Nephron progenitor cell (in vitro differentiated cells): ENCODE measurements at places on chromosomes 2 and 18.

DNA sequence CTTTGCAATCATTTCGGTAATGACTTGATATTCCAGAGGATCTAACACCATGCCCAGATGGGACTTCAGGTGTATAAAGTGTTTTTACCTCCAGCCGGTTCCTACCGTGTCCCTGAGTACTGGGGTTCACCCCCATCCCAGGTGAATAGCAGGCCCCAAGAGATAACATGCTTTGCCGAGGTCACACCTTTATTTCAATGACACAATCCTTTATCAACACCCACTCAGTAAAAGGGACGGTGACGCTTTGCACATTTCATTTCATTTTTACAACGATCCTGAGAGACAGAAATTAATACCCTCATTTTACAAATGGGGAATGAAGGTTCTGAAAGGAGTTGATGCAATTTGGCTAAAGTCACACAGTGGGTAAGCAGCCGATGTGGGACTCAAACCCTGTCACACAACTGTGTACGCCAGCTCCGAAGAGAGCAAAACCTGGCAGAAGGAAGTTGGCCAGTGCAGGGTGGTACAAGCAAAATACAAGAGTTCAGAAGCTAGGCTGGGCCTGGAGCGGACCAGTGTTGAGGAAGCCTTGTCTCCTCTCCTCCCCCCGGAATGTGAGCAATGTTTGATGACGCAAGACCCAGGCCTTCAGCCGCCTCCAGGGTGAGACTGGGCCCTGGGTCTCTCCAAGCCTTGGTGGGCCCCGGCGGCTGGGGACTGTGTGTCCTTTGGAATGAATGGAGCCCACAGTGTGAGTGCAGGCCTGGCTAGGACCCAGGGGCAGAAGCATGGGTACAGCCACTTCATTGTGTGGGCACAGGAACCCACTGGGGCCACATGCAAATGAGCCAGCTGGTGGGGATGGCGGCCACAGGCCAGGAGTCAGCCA is 139.6 kb upstream of the MYCN start:
- DNase-seq = no peak

GRCh38 chr2:56416500-56417176 is 232.8 kb downstream of the CCDC85A start:
- DNase-seq = no peak

- DNase-seq = no peak
Observed at GRCh38 chr2:148259674-148260073, 238.8 kb downstream of the MBD5 start.

DNA sequence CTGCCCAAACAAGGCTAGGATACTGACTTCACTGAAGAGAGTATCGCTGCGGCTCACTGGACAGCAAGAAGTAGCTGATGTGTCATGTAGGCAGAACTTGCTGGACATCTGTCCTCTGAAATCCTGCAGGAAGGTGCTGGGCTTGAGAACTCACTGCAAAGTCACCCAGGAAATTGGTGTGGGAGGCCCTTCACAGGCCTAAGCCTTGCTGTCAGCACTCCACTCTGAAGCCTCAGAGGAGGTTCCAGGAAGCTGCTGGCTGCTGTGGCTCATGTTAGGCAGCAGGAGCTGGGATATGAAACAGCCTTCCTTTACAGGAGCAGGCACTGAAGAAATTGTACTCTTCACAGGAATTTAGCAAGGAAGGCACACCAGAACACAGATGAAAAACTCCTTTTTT is 88.3 kb upstream of the CCDC68 start:
- DNase-seq = no peak

DNA sequence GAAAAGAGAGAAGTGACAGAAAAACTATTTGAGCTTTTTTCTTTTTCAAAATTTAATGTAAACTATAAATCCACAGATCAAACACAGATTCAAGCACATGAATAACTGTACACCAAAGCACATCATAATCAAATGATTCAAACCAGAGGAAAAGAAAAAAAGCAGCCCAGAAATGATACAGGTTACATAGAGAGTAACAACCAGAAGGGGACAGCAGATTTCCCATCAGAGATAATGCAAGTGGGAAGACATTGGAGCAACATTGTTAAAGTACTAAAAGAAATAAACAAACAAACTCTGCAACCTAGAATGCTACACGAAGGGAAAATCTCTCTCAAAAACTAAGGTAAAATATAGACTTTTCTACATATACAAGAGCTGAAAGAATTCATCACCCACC is 34.5 kb downstream of the CMPK2 start:
- DNase-seq = no peak
